Pancreas (tissue), 10 donors: ENCODE measurements at places on chromosomes 7 and 10. TPM values are rescaled to one million over a fixed set of nuclear protein-coding genes. Genes with fewer than 3 reads are reported as not detected.

DNA sequence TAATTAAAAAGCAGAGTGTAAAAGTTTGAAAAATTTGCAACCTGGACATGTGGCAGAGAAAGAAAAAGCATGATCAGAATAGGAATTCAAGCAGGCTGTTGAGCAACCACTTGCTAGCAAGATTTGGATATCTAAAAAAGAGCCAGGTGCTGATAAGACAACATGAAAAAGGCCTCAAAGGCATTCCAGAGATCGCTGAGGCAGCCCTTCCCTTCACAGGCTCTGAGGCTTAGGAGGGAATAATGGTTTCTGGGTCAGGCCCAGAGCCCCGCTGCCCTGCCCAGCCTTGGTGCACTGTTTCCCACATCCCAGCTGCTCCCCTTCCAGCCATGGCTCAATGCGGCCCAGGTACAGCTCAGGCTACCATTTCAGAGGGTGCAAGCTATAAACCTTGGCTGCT lies 64.1 kb upstream of the EEPD1 start:
- no peak for DNase-seq

DNA sequence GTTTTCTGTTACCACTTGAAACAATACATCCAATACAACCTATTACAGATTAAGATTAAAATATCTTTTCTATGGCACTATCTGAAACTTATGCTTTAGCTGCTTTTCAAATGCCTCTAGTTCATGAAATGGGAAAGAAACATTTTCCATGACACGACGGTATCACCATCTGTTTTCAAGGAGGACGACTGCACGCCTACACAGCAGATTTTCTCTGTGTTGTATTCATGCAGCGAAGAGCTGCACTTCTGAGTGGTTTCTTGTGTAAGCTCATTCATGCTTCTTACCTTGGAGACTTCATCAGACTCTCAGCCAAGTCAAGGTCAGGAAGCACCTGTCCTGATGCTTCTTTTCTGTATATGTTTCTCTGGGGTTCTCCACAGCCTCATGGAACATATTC lies 179.2 kb downstream of the DYNC1I1 start:
- DNase-seq = no peak

- DNase-seq = peak; percentile 74
Measured at GRCh38 chr10:30583778-30584415, 45.7 kb downstream of the LYZL2 start.

- no peak for DNase-seq
Measured at GRCh38 chr10:111335826-111336225, 259.0 kb downstream of the ADRA2A start.

GRCh38 chr10:7525314-7526016 lies 114.6 kb upstream of the SFMBT2 start:
- DNase-seq = no peak

The CNPY1 gene
- not detected for total RNA-seq

DNA sequence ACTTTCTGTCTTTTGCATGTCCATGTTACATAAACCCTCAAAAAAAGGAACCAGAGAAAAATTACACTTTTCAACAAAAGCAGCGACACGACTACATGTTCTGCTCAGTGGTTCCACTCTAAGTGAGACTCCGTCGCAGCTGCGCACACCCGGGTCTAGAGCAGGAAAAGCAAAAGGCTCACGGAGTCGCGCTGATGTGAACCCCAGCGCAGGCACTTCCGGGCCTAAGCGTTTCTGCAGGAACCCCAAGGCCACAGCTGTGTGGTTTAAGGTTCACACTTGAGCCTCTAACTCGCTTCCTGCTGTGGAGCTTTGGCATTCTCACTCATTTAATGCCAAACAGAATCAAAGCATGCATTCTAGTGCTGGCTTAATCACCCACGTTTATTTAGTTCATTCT lies 240.3 kb downstream of the DNAJB6 start:
- DNase-seq = no peak

The PPP1R9A gene
- total RNA-seq = 19.8 TPM

DNA sequence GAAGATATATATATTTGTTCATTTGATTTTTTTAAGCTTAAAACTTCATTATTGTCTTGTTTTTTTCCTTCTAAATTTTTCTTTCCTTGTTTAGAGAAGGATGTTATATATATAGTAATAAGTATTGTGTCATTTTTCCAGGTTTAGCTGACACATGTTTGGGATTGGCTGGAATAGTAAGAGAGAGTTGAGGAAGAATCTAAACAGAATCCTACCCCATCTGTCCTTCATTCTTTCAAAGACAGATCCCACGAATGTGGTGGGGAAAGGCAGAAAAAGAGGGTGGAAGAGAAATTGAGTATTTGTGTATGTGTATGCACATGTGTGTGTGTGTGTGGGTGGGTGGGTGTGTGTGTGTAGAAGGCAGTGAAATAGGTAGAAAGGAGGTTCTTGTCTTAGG lies 132.4 kb downstream of the SVIL start:
- DNase-seq = no peak

DNA sequence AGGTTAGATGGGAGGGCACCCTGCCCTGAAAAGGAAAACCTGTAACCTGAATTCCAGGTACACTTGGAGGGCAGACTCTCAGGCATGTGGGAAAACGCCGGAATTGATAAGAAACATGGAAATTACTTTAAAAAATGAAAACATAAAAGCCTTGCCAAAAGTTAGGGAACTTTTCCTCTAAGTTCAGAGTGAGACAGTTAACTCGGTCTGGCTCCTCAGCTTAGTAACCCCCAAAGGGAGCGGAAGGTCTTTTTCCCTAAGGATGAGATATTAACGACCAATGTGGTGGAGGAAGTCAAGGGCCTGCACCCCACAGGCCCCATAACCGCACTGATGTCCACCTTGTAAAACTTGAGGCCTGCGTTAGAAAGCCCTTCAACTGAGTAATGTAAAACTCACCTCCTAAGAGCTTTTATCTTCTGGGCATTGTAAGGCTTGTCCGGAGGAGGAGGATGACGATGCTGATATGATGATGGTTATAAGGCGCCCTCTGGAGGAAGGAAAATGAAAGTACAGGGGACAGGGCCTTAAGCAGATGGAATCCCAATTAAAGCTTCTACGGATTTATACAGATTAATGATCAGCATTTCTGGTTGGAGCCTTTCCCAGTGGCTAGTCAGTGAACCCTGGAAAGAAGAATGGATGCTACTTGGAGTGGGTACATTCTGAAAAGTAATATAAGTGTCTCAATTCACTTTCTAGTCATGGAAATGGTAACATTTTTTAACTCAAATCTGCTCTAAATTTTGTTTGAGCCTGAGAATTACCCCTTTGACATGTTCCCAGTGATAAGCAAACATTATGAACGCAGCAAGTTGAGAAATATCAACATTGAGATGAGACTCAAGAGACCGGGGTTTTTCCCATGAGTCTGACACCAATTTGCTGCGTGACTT lies 694 bp downstream of the COL1A2 start:
- no peak for DNase-seq

DNA sequence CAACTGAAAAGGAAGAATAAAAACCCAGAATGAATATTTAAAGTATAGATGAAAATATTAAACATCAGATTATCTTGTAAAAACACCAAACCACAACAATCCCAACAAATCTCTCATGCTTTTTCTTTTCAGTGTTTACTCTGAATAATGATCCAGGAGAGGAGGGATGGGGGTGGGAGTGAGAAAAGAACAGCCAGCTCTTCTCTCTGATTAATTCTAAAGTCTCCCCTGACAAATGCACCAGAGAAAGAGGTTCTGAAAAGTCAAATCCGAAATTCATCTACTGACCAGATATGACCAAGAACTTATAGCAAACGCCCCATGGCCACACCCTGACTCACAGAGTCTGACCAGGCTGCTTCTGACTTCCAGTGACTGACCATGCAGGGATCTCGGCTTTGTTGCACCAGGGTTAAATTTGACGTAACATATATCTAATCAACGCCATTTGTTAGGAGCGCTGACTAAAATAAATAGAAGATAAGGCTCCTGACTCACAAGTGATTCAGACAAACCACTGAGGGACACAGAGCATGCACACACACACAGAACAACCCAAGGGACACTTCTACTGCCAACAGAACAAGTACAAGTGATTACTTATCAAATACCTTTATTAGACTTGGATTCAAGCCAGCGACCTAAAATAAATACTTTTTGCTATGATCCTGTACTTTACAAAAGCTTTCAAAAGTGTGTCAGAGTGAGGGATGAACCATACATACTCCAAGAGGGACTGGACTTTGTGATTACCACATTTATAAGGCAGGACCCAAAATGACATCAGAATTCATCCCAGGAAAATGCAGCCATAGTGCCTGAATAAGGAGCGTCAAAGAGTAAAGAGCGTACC lies 9.3 kb upstream of the SPOCK2 start:
- peak; percentile 60 for DNase-seq

GRCh38 chr7:4133491-4134044 lies 548.5 kb upstream of the FOXK1 start:
- no peak for DNase-seq

The C7orf33 gene
- total RNA-seq = not detected

The FOXI2 gene
- not detected for total RNA-seq
